CD4-positive, CD25-positive, alpha-beta regulatory T cell (primary cell): ENCODE measurements at places on chromosomes 12 and 14.
A peak's percentile ranks its signal among the peaks of the same experiment; 100 is the strongest.

DNA sequence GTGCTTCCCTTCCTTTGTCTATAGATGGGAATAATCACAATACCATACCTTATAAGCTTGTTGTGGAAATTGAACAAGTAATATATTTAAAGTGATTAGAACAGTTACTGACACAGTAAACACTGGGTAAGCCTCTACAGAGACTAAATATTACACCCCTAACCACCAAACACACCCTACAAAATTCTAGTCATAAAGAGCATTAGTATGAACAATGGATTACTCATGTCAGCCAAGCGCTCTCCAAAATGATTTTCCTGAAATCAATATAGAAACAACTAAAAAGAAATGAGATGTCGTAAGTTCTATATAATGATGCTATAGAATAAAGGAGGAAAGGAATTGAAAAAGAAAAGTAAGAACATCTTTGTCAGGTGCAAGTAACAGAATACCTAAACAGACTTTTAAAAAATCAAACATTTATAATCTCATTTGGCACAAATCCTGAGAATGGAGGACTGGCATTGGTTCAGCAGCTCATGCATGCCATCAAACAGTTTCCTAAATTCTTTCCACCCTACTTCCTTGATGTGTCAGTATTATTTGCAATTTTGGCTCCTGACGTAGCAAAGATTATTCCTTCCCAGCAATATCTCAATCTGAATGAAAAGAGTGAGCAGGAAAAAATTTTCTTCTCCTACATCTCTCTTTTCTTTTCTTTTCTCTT, 118.0 kb downstream of the SINHCAF start:
- H3K27ac ChIP-seq, result no peak overlapping the region
- no peak overlapping the region for H3K4me3 ChIP-seq
- H3K27me3 ChIP-seq, result peaks cover 12% of the 10 kb centered on the region
- no peak for DNase-seq
- peaks cover 4% of the 10 kb centered on the region for H3K4me1 ChIP-seq

- no peak overlapping the region for H3K27ac ChIP-seq
- H3K4me1 ChIP-seq, result no peaks in the 10 kb centered on the region
Measured at GRCh38 chr12:124408822-124409517, 114.1 kb downstream of the RFLNA start.

DNA sequence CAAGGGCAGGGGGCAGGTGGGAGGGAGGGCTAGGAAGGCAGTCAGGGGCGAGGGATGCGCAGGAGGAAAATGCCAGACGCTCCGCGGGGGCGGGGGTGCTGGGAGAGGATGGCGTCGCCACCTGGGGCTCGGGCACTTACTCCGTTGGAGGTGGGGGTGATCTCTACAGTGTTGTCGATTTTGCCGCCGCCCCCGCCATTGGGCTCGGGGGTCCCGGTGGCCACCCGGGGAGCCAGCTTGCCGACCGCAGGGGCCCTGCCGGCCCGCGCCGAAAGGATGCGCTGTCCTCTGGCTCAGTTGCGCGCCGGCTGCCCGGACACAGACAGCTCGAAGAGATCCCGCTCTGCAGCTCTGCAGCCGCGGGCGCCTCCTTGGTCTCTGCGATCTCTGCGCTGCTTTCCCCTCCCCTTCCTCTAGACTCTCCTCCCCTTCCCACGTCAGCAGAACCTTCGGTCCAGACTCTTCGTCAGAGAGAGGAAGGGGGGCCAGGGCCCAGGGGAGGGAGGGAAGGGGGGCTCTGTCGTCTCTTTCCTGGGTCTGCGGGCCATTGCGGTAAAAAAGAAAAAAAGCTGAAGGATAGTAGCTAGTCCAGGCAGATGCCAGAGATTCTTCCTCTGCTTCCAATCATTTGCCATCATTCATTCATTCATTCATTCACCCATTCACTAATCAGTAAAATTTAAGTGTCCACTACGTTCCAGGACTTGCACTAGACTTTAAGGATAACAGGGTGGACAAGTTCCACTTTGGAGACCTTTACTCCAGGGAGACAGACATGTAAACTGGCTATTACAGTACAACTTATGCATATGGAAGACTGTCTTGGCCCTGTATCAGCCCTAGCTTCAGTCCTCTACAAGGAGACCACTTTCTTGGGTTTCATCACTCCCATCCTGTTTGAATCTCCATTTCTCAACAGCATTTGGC, at the start of gene SLC22A17:
Gene SLC22A17, minus strand, starts transcription at position 382 of the 927 bp plus-strand sequence.
- no peak within 1 kb of the TSS for H3K4me3 ChIP-seq
- H3K4me1 ChIP-seq, result peaks cover 6% of the 10 kb centered on the region
- no peaks in the 10 kb centered on the region for H3K36me3 ChIP-seq
- no peak within 1 kb of the TSS for H3K27ac ChIP-seq

- peaks cover 8% of the 10 kb centered on the region for H3K4me1 ChIP-seq
- DNase-seq, result peak; percentile 64
- H3K27ac ChIP-seq, result no peak overlapping the region
- H3K36me3 ChIP-seq, result no peaks in the 10 kb centered on the region
- peaks cover 4% of the 10 kb centered on the region for H3K27me3 ChIP-seq
Measured at GRCh38 chr12:109714141-109714912, 702 bp downstream of the FAM222A start.

DNA sequence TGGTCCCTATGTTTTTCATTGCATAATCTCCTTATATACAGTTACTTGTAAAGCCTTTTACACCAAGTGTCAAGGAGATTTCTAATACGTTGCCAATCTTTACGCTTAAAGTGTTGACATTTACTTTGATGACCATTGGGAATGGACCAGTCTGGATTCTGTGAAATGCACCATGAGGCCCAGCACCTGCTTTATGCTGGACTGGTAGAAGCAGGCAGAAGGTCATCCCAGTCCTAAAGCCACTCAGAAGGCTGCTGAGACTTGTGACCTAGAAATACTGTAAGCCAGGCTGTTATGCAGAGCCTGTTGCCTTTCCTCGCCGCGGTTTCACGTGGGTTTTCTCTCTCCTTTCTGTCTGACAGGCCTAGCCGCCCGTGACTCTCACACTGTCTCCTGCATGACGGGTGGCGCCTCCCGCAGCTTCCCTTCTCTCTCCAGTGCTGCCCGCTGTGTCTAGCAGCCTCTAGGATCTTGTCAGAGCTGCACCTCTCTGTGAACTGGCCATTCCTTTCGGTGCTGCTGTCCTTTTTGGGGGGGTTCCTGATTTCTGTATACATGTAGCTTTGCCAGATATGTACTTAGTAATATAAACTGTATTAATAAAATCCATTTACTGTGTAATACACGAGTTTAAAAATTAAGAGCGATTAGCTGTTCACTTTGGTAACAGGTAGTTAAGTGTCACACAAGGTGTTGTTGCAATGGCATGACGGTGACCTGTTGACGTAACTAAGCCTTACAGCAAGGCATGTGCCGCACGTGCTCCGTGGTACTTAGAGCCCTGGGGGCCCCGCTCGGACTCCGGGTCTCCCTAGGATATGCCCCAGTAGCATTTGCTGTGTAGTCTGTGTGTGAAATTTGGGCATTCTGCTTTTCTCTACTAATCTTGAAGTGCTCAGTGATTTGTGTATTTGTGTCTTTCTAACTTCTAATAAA, 29.7 kb downstream of the XRCC3 start:
- peaks cover 87% of the 10 kb centered on the region for H3K36me3 ChIP-seq
- H3K27me3 ChIP-seq, result no peaks in the 10 kb centered on the region
- no peak overlapping the region for H3K4me3 ChIP-seq
- no peak overlapping the region for H3K27ac ChIP-seq
- no peaks in the 10 kb centered on the region for H3K4me1 ChIP-seq

- no peaks in the 10 kb centered on the region for H3K4me1 ChIP-seq
- H3K36me3 ChIP-seq, result no peaks in the 10 kb centered on the region
- H3K27me3 ChIP-seq, result no peaks in the 10 kb centered on the region
- no peak for DNase-seq
- H3K27ac ChIP-seq, result no peak overlapping the region
Measured at GRCh38 chr12:77888611-77889010, 57.9 kb downstream of the NAV3 start.

GRCh38 chr14:95121911-95122620, 35.3 kb downstream of the DICER1 start:
- H3K27ac ChIP-seq, result no peak overlapping the region
- no peak overlapping the region for H3K4me3 ChIP-seq
- peaks cover 56% of the 10 kb centered on the region for H3K36me3 ChIP-seq
- no peaks in the 10 kb centered on the region for H3K4me1 ChIP-seq
- no peak for DNase-seq

DNA sequence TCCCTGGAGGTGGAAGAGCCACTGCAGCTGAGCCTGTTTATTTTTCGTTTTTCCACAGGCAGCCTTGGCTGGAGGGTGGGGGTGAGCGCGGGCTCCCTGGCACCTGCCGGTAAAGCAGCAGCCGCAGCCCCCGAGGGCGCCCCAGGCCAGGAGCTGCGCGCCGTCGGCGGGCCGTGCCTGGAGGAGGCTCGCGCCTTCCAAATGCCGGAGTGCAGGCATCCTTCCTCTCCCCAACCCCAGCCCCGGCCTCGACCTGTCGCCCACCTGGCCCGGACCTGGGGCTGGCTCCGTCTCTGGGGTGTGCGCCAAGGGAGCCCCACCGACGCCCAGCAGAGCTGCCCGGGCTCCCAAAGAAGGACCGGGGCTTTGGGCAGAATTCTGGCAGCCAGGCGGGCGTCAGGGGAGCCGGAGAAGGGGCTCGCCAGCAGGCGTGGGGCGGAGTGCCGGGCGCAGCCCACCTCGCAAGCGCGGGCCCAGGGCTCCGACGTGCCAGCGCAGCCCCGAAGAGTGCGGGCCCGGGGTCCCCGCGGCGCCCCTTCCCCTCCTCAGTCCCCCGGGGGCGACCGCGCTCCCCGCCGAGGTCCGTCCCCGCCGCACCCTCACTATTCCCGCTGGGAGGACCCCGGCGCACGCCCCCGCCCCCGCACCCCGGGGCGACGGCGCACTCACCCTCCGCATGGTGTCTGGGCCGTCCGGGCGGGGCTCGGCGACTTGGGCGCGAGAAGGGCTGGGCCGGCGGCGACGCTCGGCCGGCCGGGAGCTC, 130.3 kb downstream of the NDUFA12 start:
- H3K4me3 ChIP-seq, result no peak overlapping the region
- H3K4me1 ChIP-seq, result peaks cover 5% of the 10 kb centered on the region
- H3K27me3 ChIP-seq, result peaks cover 25% of the 10 kb centered on the region
- DNase-seq, result no peak
- no peaks in the 10 kb centered on the region for H3K36me3 ChIP-seq

DNA sequence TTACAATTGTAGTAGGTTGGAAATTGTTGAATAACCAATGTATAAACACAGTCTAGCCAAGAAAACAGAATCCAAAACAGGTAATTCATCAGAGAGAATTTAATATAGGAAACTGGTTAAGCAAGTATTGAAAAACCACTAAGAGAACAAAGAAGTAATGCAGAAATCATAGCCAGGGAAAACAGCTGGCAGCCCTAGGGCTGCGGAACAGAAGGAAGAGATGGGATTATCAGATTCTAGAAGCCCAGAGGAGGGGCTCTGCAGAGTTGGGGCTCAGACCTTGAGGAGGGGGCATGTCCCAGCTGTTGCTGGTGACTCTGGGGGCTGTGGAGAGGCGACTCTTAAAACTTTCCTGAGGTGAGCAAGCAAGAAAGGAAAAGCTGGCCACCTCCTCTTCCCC, 49.4 kb downstream of the CD9 start:
- H3K4me3 ChIP-seq, result no peak overlapping the region
- H3K27ac ChIP-seq, result no peak overlapping the region
- H3K36me3 ChIP-seq, result no peaks in the 10 kb centered on the region
- no peaks in the 10 kb centered on the region for H3K4me1 ChIP-seq
- no peak for DNase-seq

- no peak overlapping the region for H3K4me3 ChIP-seq
- H3K27ac ChIP-seq, result no peak overlapping the region
- no peak for DNase-seq
- no peaks in the 10 kb centered on the region for H3K4me1 ChIP-seq
- no peaks in the 10 kb centered on the region for H3K27me3 ChIP-seq
- no peaks in the 10 kb centered on the region for H3K36me3 ChIP-seq
Measured at GRCh38 chr14:68460541-68460940, 332.3 kb downstream of the ZFP36L1 start.

DNA sequence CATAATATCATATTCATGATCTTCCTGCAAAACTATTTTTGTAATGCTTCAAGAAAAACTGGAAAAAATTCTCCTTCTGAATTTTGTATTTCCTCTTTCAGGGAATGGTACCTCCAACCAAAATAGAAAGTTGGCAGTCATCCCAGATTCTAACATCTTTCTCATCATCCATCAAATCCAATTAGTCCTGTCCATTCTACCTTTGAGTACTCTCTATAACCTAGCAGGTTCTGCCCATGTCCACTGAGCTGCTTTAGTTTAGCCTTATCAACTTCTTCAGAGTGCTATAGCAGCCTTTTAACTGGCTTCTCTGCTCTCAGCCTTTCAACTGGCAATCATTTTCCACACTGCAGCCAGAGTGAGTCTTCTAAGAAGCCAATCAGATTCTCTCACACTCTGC, 236.2 kb downstream of the AKAP6 start:
- H3K27ac ChIP-seq, result no peak overlapping the region
- peaks cover 2% of the 10 kb centered on the region for H3K4me1 ChIP-seq
- DNase-seq, result no peak
- no peak overlapping the region for H3K4me3 ChIP-seq
- H3K36me3 ChIP-seq, result no peaks in the 10 kb centered on the region

DNA sequence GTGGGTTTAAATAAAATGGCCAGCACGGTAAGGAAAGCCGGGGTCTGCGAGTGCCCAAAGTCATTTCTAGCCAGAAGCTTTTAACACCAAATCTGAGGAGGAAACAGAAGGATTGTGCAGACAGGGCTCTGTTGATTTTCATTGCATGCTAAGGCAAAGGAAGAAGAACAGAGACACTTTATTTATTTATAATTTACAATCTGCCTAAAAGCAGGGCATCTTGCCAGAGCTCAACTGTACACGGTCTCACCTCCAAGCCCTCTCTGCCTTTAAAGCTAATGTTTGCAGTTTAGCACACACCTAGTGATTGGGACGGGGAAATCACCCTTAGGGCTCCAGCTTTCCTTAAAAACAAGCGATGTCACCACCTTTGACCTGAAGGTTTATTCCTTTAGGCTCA, 4.0 kb downstream of the KCNA5 start:
- no peaks in the 10 kb centered on the region for H3K4me1 ChIP-seq
- DNase-seq, result no peak
- no peak overlapping the region for H3K4me3 ChIP-seq
- H3K27ac ChIP-seq, result no peak overlapping the region
- no peaks in the 10 kb centered on the region for H3K27me3 ChIP-seq
- H3K36me3 ChIP-seq, result no peaks in the 10 kb centered on the region

- DNase-seq, result no peak
- no peaks in the 10 kb centered on the region for H3K36me3 ChIP-seq
- H3K27me3 ChIP-seq, result peaks cover 6% of the 10 kb centered on the region
Measured at GRCh38 chr12:4939418-4940023, 29.8 kb downstream of the KCNA1 start.

GRCh38 chr12:50964432-50964831, 12.1 kb downstream of the HIGD1C start:
- no peaks in the 10 kb centered on the region for H3K36me3 ChIP-seq
- no peak overlapping the region for H3K27ac ChIP-seq
- no peak overlapping the region for H3K4me3 ChIP-seq

DNA sequence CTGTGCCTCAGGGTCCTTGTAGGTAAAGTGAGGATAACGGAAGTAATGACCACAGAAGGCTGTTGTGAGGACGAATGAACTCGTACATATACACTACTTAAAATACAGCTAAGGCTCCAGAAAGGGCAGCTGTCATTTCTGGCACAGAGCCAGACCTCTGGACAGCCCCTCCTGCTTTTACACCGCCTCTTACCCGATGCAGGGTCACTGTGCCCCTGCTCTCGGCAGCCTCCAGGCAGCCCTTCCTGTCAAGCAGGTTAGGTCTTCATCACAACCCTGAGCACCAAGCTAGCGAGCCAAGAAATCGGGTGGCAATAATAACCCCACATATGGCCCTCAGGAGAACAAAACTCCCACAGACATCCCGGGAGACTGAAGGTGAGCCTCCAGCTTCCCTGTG, 8.5 kb downstream of the TMEM229B start:
- H3K36me3 ChIP-seq, result peaks cover 16% of the 10 kb centered on the region
- no peak overlapping the region for H3K27ac ChIP-seq
- H3K4me1 ChIP-seq, result no peaks in the 10 kb centered on the region
- H3K4me3 ChIP-seq, result no peak overlapping the region
- no peaks in the 10 kb centered on the region for H3K27me3 ChIP-seq

GRCh38 chr12:124829708-124830304, 33.9 kb downstream of the SCARB1 start:
- no peak overlapping the region for H3K4me3 ChIP-seq
- H3K4me1 ChIP-seq, result no peaks in the 10 kb centered on the region
